ENCODE measurements at places on chromosomes 5 and 9. TPM values are rescaled to one million over a fixed set of nuclear protein-coding genes. Genes with fewer than 3 reads are reported as not detected.

DNA sequence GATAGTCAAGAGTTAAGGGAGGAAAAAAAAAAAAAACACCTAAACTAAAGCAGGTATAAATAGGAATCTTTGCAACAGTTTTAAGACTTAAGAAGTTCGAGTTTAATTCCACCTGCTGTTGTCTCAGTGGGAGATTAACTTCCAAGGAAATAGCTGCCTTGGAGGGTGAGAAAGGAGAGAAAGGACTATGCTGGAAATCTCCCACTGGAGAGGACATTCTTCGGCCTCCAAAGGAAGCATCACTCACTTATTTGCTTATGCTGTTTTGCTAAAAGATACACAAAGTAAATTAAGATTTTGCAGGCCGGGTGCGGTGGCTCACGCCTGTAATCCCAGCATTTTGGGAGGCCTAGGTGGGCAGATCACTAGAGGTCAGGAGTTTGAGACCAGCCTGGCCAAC, 317.9 kb upstream of the MPDZ start:
- DNase-seq = no peak

GRCh38 chr5:138489683-138490061, 24.4 kb downstream of the EGR1 start:
- peak; percentile 62 for DNase-seq

- no peak for DNase-seq
Observed at GRCh38 chr5:139403418-139403786, 487 bp downstream of the SPATA24 start.

- DNase-seq = peak; percentile 38
Observed at GRCh38 chr9:125240649-125240999, 519 bp downstream of the HSPA5 start.

GRCh38 chr5:5560016-5560415, 137.5 kb downstream of the ICE1 start:
- DNase-seq = no peak

PKD2L2 gene
- total RNA-seq = not detected

PCDHGA7 gene
- total RNA-seq = 2.3 TPM

DNA sequence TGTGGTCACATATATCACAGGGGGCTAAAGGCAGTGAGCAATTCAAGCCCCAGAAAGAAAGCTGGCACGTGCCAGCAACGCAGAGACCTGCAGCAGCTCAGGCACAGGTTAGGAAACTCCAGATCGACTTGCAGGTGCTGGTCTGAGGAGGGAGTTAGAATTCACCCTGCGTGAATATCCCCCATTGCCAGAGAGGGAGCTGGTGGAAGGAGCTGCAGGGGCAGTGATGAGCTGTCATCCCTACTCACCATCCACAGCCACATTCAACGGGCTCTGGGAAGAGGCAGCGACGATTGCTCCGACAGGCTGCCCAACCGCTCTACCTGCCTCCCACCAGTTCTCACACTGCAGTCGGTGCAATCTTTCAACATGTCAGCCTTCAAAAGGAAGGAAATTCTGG, 40.8 kb upstream of the CLK4 start:
- DNase-seq = no peak

DNA sequence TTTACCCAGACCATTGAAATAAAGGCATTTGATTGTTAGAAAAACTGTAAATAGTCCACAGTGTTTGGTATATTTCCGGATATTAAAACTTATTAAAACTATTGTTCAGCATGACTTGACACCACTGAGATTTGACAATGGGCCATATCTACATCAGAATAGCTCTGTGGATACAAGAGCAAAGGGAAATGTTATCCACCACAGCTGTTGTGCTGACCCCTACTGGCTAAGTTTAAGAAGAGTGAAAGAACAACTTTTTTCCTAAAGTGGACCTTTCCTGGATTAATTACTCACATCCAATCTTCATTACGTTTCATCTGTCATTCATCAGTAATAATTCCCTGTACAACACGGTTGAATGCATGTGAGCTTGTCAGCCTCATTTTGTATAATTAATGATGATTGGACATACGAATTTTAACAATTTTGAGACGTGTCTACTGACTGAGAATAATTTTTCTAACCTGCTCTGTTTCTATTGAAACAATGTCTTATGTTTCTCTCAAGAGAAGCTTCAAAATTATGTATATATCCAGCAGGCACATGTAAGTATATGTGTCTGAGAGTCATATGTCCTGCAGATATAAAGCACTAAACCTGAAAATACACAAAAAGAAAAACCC, 1952.6 kb downstream of the MAT2B start:
- no peak for DNase-seq

KIAA1191 gene
- total RNA-seq = 96.3 TPM

DNA sequence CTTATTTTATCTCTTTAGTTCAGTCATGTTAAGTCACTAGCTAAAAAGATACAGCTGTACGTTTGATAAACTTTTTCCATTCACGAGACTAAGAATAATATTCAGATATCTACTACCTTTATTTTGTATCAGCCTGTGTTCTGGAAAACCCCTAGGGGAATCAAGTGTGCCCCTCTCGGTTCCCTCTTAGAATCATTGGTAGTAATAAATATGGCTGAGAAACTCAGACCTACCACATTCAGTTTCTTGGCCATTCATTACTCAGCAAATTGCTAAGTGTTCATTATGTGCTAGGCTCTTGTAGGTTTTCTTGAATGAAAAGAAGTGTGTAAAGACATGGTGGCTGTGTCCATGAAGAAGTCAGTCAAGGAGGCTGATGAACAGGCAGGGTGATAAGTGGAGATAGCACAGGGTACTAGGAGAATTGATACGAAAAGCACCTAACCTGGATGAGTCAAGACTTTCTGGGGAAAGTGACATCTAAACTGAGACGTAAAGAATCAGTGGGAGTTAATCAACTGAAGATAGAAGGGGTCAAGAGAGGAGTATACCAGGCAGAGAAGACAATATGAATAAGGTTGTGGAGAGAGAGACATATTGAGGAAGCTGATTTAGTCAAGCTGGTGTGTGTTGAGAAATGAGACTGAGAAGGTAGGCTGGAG, 86.2 kb downstream of the CSNK1G3 start:
- DNase-seq = no peak

DNA sequence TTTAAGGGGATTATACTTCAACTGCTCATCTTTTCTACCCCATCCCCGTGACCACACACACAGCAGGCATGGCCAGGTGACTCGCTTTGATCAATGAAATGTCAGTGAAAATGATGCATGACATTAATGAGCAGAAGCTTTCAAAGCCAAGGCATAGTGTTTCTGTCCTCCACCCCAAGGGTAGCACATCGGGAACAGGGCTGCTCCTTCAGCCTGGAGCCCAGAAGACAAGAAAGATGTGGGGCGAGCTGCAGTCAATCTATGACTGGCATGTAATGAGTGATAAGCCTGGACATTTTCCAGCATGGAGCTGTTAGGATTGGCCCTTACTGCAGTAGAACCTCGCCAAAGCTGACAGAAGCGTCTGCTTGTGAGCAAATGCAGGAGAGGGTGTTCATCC, 122.6 kb upstream of the IRX2 start:
- DNase-seq = no peak

- DNase-seq = peak; percentile 82
Observed at GRCh38 chr9:105296877-105297287, 52.4 kb downstream of the SLC44A1 start.

DNA sequence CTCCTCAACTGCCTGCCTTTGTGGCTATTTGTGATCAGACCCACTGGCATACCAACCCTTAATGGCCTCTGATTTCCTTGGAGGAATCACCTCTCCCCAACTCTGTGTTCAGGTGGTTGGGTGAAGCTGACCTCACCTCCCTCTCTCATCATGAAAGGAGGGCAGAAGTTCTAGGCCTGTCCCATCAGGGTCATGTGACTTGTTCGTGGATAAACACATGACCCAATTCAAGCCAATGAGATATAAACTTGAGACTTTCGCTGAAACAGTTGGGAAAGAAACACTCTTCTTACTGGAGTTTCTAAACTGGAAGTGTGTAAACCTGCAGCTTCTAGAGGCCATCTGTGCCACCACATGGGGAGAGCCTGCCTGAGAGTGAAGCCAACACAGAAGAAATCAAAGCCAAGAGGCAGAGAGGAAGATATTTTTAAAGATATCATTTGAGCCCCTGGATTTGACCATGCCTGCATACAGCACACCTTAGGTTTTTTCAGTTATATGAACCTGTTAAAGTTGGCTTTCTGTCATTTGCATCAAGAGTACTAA, 5.8 kb downstream of the GABBR2 start:
- no peak for DNase-seq

GRCh38 chr5:110058175-110058574, 368.4 kb downstream of the MAN2A1 start:
- DNase-seq = no peak

GRCh38 chr9:79127661-79128060, 444.1 kb upstream of the TLE4 start:
- peak; percentile 18 for DNase-seq

DNA sequence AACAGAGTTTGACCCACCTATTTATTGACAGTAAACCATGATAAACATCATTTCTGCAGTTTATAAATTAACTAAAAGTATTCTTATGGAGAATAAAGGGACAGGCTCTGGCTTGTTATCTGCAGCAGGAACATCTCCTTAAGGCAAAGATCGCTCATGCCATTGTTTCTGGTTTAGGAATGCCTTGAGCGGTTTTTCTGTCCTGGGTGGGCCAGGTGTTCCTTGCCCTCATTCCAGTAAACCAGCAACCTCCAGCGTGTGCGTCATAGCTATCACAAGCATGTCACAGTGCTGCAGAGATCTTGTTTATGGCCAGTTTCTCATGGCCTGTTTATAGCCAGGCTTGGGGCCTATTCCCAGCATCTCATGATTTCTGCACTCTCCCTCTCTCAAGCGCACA, 521.7 kb downstream of the HINT1 start:
- no peak for DNase-seq

DNA sequence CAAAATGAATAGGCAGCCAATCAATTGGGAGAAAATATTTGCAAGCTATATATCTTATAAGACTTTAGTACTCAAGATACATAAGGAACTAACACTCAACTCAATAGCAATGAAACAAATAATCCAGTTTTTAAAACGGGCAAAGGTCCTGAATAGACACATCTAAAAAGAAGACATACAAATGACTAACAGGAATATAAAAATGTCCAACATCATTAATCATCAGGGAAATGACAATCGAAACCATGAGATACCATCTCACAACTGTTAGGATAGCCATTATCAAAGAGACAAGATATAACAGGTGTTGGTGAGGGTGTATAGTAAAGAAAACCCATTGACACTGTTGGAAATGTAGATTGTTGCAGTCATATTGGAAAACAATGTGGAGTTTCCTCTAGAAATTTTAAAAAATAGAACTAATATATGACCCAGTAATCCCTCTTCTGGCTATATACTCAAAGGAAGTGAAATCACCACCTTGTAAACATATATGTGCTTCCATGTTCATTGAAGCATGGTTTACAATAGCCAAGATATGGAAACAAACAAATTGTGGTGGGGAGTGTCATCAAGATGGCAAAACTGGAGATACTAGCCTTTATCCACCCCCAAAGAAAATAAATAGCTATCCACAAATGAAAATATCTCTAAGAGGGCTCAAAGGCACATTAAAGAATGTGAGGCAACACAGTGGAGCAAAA, 13.9 kb upstream of the BTNL3 start:
- DNase-seq = no peak

FAM78A gene
- total RNA-seq = 7.0 TPM

IL3 gene
- not detected for total RNA-seq

NIM1K gene
- 0.21 TPM for total RNA-seq

DNA sequence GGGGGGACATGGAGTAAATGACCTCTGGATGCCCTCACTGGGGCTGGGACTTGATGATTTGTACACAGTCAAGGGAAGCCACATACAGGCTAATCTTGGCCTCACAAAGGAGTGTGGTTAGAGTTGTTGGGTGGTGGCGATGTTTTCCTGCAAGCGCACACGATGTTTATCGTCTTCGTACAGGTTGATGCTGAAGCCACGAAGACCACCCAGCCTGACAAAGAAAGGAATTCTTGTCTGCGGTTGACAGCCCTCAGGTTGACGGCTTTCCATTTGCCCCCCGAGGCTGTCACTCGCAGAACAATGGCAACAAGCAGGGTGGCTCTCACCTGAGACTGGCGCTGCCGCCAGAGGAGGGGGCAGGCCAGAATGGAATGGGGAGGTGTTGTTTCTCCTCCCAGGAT, 14.1 kb upstream of the XPA start:
- DNase-seq = no peak

GRCh38 chr5:94870511-94871183, 252.2 kb downstream of the SLF1 start:
- no peak for DNase-seq

DNA sequence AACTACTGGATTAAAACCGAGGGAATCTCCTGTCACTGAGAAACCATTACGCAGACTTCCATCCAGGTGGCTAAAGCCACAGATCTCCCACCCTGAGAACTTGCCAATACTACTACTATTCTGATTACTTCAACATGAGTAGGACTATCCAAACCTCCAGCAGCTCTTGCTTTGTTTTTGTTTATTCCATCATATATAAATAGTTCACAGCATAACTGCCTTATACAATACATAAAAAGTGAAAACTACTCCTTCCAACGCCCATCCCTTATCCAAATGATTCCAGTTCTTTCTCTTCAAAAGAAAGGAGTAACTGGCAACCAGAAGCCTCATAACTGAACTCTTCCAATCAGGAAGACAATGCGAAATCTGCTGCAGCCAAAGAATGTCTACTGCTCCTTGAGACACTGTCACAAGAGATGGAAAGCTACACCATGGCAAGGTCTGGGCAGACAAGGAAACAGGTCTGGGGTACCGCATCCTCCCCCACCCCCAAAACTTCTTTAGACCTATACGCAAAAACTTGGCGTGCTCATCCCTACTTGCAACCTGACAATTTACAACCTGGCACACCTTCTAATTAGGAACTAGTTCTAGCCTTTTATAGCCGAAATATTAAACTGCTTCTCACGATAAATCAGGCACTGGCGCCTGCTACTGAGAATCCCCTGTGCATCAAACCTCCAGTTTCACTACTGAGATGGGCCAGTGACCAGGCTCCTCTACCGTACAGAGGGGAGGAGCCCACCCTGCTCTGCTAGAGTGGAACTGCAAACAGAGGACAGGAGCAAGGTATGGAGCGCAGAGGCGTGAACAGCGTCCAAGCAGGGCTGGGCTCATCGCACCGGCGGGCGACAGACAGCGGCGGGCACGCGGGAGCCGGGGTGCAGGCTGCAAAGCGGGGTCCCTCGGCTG, 986 bp downstream of the PLPP1 start:
- no peak for DNase-seq

DNA sequence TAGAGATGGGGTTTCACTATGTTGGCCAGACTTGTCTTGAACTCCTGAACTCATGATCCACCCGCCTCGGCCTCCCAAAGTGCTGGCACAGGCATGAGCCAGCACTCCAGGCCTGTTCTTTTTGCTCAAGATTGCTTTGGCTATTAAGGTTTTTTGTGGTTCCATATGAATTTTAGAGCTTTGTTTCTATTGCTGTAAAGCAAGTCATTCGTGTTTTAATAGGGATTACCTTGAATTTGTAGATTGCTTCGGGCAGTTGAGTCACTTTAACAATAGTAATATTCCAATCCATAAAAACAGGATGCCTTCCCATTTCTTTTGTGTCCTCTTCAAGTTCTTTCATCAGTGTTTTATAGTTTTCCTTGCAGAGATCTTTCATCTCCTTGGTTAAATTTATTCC, 22.1 kb downstream of the C6 start:
- DNase-seq = no peak

MCTP1 gene
- total RNA-seq = 5.2 TPM

GRCh38 chr9:8552732-8553131, 753.2 kb upstream of the DMAC1 start:
- no peak for DNase-seq

GRCh38 chr9:129936222-129936621, 101.0 kb downstream of the USP20 start:
- no peak for DNase-seq

All from myocyte (in vitro differentiated cells).